ENCODE measurements at places on chromosomes 1 and 21. TPM values are rescaled to one million over a fixed set of nuclear protein-coding genes. Genes with fewer than 3 reads are reported as not detected.
A peak's percentile ranks its signal among the peaks of the same experiment; 100 is the strongest.

Gene SYNC
- total RNA-seq, result 1.3 TPM

GRCh38 chr1:8822373-8823294, 5.2 kb upstream of the RERE start:
- DNase-seq, result peak; percentile 37

- DNase-seq, result no peak
Measured at GRCh38 chr1:15296585-15297321, 49.7 kb downstream of the FHAD1 start.

- no peak for DNase-seq
Measured at GRCh38 chr1:10802944-10803715, 6.7 kb upstream of the CASZ1 start.

GRCh38 chr1:158251163-158251562, 3.1 kb upstream of the CD1A start:
- DNase-seq, result no peak

- DNase-seq, result no peak
Measured at GRCh38 chr1:8061673-8062386, 35.7 kb upstream of the ERRFI1 start.

DNA sequence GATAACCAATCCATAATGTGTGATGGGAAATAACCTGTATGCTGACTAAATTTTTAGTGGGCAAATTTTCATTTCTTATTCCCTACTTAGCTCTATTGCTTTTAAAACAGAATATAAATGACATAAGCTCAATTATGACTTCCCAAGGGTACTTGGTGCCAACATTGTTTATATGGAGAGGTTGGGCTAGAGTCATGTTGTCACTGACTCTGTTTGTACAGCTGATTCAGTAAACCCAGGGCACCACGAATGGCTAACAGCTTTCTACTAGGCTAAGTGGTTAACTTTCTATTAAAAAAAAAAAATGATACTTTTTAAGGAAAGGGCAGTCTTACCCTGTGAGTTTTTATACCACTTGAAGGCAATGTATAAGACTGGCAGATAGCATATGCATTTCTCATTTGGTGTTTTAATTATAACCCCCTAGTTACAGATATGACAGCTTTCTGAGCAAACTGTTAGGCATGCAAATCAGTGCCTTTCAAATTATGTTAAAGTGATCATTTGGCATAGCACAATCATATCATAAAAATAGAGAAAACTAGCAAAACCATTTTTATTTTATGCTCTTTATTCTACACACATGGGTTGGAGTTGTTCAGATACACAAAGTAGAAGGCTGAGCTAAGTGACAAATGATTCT, 147.1 kb downstream of the DNM3 start:
- no peak for DNase-seq

Gene HES5
- not detected for total RNA-seq

Gene KRTAP13-4
- not detected for total RNA-seq

- no peak for DNase-seq
Measured at GRCh38 chr1:201656311-201657032, 117.5 kb downstream of the NAV1 start.

DNA sequence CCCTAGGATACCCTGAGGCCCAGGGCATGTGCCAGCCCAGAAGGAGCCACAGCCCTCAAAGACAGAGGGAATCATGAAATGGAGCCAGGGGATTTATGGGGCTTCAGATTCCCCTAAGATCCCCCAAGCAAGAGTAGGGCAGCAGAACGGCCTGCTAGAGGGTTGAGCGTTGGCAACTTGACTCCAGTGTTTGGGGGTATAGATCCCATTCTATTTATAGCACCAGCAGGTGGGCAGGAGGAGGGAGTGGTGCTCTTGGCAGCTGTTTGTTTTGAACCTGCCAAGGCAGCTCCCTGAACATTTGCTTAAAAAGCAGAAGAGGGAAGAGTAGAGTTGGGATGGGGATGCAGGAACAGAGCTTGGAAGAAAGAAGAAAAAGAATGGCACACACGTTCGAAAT, 33.7 kb downstream of the GLUL start:
- DNase-seq, result no peak

GRCh38 chr1:34262023-34262853, 85.5 kb downstream of the C1orf94 start:
- DNase-seq, result no peak

Gene TBX15
- total RNA-seq, result not detected

- DNase-seq, result no peak
Measured at GRCh38 chr1:81670286-81670685, 130.4 kb upstream of the ADGRL2 start.

DNA sequence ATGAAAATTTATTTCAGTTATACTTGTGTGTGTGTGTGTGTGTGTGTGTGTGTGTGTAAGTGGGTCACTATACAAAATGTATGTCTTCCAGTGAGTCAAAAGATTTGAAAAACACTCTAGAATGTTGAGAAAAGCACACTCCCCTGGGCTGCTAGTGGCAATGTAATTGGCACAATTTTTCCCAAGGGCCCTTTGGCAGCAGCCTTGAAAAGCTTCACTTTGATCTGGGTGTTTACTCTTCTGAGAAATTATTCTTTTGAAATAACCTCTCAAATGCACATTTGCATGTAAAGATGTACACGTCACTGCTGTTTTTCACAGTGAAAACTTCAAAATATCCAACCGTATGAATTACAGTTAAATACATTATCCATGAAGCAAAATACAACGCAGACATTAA, 22.1 kb upstream of the SLC44A3 start:
- no peak for DNase-seq

Gene FCGR3A
- total RNA-seq, result 0.17 TPM

Gene SLC2A5
- not detected for total RNA-seq

Gene HSPB7
- total RNA-seq, result 0.27 TPM

GRCh38 chr1:8285103-8285502, 32.8 kb upstream of the SLC45A1 start:
- DNase-seq, result no peak

- peak; percentile 39 for DNase-seq
Measured at GRCh38 chr1:39091845-39092645, 65.9 kb downstream of the NDUFS5 start.

- no peak for DNase-seq
Measured at GRCh38 chr1:240190881-240191401, 99.3 kb downstream of the FMN2 start.

DNA sequence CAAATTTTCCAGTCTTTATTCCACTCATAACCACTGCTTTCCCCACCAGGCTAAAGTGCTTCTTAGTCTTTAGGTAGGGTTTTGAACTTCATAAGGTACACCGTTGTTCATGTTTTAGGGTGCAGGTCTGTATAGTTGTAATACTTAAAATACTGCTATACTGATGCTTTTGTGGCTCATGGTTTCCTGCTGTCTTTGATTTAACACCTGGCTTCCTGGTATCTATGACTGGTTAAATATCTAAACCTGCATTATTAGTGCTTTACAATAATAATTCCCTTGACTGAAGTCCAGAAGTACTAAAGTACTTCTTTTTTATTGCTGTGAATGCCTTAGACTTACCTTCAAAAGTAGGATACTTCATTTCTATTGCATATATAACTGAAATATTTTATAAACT, 384.7 kb downstream of the SRGAP2C start:
- no peak for DNase-seq

DNA sequence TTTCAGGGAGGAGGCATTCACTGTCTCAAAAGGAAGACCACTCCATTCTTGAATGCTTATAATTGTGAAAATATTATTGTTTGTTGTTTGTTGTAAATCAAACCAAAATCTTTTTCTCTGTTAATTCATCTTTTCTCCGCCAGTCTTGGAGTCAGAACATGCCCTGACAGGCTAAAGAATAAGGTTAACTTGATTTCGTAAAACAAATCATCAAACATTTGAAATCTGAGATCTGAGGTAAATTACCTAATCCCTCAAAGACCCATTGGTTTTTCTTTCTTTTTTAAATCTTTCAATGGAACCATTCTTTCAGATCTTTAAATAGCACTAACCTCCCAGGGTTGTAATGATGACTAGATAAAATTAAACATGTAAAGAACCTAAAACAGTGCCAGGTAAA, 430.1 kb upstream of the PTBP2 start:
- DNase-seq, result no peak

Gene MANEAL
- 17.3 TPM for total RNA-seq

DNA sequence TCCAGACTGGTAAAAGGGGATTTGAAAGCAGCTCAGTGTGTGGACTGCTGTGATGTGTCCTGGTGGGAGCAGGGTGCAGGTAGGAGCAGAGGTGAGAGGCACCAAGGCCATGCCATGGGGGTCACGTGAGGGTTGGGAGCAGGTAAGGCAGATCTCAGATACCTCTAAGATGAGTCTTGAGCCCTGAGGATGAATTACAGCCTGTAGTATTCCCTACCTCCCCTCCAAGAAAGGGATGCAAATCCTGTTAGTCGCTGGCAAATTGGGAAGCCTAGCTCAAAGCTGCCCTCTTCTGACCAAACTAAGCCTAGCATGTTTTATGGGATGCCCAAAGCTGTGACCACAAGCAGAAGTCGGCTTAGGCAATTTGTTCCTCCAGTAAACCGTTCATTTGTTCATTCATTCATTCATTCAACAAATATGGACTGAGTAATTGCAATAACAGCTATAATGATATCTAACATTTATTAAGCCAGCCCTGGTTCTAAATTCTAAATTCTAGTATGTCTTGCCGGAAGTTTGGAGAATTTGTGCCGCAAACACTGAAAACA, 3.9 kb upstream of the NUAK2 start:
- peak; percentile 63 for DNase-seq

Gene RGSL1
- not detected for total RNA-seq

Gene CD1D
- total RNA-seq, result not detected

Gene TLCD4
- 12.1 TPM for total RNA-seq

DNA sequence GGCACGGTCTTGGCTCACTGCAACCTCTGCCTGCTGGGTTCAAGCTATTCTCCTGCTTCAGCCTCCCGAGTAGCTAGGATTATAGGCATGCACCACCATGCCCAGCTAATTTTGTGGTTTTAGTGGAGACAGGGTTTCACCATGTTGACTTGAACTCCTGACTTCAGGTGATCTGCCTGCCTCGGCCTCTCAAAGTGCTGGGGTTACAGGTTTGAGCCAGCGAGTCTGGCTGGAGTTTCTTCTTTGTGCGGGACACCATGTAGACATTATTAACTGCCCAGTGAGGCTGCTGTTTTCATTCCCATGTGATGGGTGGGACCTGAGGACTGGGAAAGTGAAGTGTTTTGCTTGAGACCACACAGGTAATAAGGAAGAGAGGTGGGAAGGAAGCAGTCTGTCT, 23.3 kb downstream of the PLA2G5 start:
- DNase-seq, result no peak

DNA sequence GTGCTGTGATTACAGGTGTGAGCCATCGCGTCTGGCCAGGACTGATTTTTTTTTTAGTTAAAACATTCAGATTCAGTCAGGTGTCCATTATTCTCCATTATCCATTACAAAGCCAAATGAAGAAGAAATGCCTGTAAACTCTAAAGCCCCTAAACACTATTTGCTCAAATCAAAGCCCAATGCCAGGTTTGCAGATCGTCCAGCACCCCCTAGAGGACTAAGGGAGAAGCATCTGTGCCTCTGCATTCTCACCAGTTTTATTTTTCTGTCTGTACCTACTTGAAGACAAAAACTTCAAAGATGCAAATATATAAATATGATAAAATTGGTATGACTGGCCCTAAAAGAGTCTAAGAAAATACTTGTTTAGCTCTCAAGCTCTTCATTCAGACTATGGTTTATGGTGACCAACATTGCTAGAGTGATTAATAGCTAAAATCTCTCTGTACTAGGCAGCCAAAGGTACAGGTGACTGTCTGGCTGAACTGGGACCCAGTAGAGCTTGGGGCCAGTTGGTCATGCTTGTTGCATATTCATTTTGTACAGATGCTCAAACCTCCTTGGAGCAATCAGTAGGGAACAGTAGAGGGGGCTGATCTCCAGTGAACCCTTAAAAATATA, 138.4 kb downstream of the SYT2 start:
- DNase-seq, result peak; percentile 13
